Activated naive CD4-positive, alpha-beta T cell treated with anti-CD3 and anti-CD28 coated beads for 36 hours (primary cell): ENCODE measurements at places on chromosomes 13 and 19. TPM values are rescaled to one million over a fixed set of nuclear protein-coding genes. Genes with fewer than 3 reads are reported as not detected.

DNA sequence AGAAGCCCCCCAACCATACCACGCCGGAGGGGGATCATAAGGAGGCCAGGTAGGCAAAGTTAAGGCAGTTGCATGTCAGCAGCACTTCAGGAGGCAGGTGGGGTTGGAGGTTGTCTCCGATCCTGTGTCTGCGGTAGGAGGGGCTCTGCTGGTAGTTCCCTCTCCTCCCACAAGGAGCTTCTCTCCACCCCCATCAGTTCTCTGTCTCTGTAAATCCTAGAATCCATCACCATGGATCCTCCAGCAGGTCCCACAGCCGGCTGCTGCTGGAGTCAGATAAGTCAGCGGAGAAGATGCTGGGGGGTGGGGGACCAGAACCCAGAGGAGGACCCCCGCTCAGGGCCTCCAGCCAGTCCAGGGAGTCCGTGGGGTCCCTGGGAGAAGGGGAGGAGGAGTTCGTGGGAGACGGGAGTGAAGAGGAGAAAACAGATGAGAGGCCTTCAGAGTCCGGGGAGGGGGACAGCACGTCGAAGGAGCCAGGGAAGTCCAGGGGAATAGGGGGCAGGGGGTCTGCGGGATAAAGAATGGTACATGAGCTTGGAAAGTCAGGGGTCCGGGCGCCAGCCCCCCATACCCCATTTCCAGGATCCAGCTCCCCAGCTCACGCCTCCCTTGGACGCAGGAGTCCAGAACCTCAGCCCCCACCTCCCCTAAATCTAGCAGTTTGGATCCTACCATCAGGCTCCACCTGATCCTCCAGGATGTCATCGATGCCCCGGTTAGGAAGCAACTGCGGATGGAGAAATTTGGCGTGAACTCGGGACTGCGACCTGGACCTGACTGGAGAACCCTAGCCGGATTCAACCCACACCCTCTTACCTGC lies 6.3 kb downstream of the MAMSTR start:
- peak overlapping the region; percentile 86 for H3K4me3 ChIP-seq
- H3K4me1 ChIP-seq: peaks cover 11% of the 10 kb centered on the region
- peaks cover 3% of the 10 kb centered on the region for H3K36me3 ChIP-seq
- DNase-seq: no peak

DNA sequence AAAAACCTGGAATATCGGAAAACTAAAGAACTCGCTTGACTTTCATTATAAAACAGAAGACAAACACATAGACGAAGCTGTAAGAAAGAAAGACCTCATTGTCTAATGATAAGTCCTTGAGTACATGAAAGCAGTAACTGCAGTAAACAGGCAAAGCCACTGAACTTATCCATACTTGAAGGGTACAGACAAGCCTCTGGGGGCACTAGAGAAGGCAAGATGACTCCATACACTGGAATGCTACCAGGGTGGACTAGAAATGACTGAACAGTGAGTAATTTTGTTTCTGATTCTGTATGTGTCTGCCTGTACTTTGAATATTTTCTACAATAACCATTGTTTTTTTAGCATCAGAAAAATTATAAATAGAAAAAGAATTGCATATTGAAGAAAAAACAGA lies 507.9 kb downstream of the UQCRFS1 start:
- no peak overlapping the region for H3K27ac ChIP-seq
- peaks cover 7% of the 10 kb centered on the region for H3K27me3 ChIP-seq
- H3K4me3 ChIP-seq: no peak overlapping the region

- H3K27ac ChIP-seq: no peak overlapping the region
- H3K4me1 ChIP-seq: no peaks in the 10 kb centered on the region
- peak; percentile 51 for DNase-seq
- H3K36me3 ChIP-seq: no peaks in the 10 kb centered on the region
- peaks cover 6% of the 10 kb centered on the region for H3K27me3 ChIP-seq
- H3K4me3 ChIP-seq: no peak overlapping the region
Measured at GRCh38 chr13:97574926-97575325, 141.0 kb downstream of the RAP2A start.

The TNNI3 gene
- not detected for total RNA-seq

The KLK3 gene
- total RNA-seq: not detected

- no peak overlapping the region for H3K4me3 ChIP-seq
- H3K36me3 ChIP-seq: peaks cover 7% of the 10 kb centered on the region
- H3K27ac ChIP-seq: no peak overlapping the region
- H3K4me1 ChIP-seq: peaks cover 11% of the 10 kb centered on the region
- H3K27me3 ChIP-seq: no peaks in the 10 kb centered on the region
- no peak for DNase-seq
Measured at GRCh38 chr13:23325191-23325590, 108.3 kb downstream of the SACS start.

GRCh38 chr13:111414341-111414740 lies 93.9 kb downstream of the TEX29 start:
- no peaks in the 10 kb centered on the region for H3K4me1 ChIP-seq
- H3K27me3 ChIP-seq: peaks cover 10% of the 10 kb centered on the region
- no peaks in the 10 kb centered on the region for H3K36me3 ChIP-seq
- no peak for DNase-seq
- no peak overlapping the region for H3K4me3 ChIP-seq
